ENCODE measurements at places on chromosomes 6 and 20.

DNA sequence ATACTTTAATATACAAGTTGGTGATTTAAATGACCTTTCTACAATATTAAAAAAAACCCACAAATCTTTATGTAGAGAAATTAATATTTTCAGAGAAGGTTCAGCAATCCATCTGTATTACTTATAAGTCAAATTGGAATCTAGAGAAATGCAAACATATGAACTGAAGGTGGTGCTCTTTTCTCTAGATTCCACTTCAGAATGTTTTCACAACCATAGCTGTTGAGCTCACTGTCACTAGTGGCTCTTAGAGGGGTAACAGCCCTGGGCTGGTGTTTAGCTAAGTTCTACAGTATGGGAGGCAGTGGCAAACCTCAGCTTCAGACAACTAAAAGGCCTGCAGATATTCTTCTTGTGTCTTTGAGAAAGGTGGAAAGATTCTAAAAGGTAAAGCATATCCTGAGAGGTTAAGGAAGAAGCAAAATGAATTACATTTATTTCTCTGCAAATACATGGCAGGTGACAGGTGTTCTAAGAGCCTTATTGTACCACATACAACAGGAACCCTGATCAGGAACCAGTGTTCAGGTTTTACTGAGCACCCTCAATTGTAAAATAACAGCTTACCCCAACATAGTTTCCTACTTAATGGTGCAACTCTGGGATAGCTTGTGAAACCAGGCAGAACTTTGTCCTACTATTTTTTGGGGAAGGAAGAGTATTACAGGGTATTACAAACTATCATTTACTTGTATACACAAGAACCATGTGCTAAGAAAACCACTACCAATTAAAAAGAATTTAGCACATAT lies 56.6 kb upstream of the SAMHD1 start:
- DNase-seq, result no peak

GRCh38 chr6:37725957-37726356 lies 28.3 kb upstream of the MDGA1 start:
- DNase-seq, result no peak

DNA sequence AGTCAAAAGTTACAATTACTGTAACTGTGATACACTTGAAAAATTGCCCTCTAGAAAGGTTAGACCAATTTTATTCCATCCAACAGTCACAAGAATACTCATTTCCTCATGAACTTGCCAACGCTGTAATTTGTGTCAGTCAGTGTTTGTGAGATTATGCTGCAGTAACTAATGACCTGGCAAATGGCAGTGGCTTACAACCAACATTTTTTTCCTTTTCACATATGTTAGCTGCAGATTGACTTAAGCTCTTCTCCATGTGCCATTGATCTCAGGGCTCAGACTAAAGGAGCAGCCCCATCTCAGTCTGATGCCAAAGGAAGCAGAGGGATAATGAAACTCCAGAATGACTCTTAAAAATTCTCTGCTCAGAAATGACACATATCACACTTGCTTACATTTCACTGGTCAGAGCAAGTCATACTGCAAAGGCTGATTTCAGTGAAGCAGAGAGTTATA lies 92.3 kb upstream of the ELOVL5 start:
- DNase-seq, result no peak

GRCh38 chr6:51529240-51529639 lies 558.2 kb downstream of the PKHD1 start:
- DNase-seq, result no peak

DNA sequence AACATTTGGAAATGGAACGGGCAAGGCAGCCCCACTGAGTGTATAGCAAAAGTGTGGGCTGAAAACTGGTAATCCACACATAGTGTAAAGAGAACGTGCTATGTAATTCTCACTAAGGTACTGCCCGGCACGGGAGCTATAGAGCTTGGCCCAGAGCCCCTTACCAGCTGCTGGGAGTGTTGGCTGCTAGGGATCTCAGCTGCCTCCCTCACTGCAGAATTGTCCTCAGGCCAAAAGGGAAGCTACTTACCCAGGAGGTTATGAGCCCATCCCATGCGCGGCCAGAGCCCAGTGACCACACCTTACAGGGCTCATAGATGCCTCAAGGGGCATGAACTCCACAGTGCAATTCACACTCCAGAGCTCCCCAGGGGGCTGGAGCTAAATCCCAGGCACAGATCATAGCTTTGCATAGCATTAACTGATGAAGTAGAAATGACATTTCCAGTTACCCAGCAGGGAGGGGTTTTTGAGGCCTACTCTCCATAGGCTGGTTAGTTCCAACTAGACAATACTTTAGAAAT lies 56.8 kb downstream of the LINC00237 start:
- DNase-seq, result no peak

GRCh38 chr6:129235167-129236000 lies 352.4 kb downstream of the LAMA2 start:
- no peak for DNase-seq

- DNase-seq, result no peak
Observed at GRCh38 chr6:44868910-44869309, 459.2 kb upstream of the RUNX2 start.

GRCh38 chr20:61657721-61658377 lies 405.8 kb downstream of the CDH4 start:
- DNase-seq, result no peak

DNA sequence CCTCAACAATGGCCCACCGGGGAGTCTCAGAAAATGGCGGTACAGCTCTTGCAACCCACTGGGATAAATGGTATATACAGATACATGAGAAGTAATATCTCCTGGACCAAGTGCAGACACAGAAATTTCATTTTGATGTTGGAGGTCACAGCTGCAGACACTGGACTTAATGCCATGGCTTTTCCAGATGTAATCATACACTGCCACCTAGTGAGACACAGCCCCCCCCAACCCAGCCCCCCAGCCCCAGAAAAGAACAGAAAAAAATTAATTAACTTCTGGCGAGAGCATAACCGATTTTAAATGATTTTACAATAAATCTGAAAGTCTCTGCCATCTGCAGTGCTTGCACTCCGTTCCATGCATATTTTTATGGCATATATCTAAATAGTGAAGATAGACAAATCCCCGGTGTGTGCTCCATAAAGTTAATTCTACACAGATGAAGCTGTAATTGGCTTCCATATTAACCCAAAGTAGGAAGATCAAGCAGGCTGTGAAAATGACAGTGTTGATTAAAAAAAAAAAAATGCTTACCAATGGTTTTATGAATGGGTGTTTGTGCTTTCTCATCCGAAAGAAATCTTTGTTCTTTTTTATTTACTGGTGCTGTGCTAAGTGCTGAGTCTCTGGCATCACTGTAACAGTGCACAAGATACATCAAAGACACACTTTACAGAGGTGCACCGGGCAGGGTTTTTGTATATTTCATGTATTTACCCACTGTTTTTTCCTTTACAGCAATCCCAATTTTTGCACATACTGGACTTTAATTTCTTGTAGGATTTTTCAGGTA lies 804.1 kb downstream of the TFAP2A start:
- no peak for DNase-seq

DNA sequence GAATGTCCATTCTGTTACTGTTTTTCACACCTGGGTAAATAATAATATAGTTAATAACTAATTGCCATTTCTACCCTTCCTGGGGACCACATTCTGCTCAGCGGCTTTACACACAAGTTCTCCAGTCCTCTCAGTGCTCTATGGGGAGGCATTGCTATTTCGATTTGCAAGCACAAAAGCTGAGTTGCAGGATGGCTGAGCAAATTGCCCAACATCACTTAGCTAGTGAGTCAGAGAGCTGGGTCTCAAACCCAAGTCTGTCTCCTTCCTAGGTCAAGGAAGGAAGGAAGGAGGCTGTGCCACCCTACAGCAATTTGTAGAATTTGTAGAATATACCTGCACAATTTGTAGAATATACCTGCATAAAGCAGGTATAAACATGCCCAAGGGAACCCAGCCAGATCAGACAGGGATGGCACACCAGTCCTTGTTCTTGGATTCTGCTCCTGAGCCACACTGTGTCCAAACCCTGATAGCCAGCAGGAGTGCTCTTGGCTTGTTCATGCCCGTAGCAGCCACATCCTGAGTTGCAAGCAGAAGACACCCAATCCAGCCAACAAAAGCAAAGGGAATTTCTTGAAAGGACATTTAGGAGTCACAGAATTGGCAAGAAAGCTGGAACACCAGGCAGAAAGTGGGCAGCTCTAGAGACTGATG lies 56.9 kb downstream of the LY86 start:
- no peak for DNase-seq

- DNase-seq, result no peak
Observed at GRCh38 chr6:111761212-111761611, 112.0 kb downstream of the FYN start.

GRCh38 chr6:166583230-166583965 lies 3.1 kb downstream of the RAMACL start:
- no peak for DNase-seq

DNA sequence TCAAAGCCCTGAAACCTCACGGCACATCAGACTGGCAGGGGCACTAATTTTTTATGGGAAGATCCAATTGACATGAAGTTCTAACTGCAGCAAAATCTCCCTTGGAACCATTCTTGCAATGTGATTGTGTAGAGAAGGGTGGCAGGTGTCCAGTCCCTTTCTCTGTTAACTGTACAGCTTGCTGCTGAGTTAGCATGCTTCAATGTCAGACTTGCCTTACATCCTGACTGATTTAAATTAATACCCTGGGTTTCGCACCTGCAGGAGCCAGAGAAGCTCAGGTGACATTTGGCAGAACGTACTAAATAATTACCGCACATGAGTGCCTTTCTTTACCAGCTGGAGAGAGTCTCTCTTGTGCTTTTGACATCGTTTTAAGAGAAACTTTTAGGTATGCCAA lies 123.0 kb downstream of the DOK5 start:
- no peak for DNase-seq

DNA sequence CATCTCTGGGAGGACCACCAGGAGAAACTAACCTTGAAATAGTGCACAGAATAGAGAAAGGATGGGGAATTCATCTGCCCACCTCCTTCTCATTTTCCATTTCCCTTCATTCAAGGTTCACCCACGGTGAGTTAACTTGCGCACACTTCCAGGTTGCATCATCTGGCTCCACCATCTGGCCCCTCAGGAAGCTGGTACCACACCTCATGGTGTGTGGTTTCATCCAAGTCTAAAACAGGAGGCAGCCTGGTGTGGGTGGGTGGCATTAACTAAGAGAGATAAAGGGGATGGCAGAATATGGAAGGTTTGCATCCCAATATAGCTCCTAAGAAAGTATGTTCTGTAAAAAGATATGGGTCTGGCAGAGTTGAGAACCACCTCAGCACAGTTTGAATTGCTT lies 3.8 kb downstream of the ZNF334 start:
- no peak for DNase-seq

- DNase-seq, result no peak
Observed at GRCh38 chr6:156846845-156847599, 69.8 kb downstream of the ARID1B start.

GRCh38 chr6:125074120-125074519 lies 79.5 kb upstream of the TPD52L1 start:
- DNase-seq, result no peak
